Uterus (tissue), 4 donors: ENCODE measurements at places on chromosomes 16 and 17. TPM values are rescaled to one million over a fixed set of nuclear protein-coding genes. Genes with fewer than 3 reads are reported as not detected.

ACSM5 gene
- total RNA-seq = not detected

NTHL1 gene
- 24.3 TPM for total RNA-seq

SLC22A31 gene
- total RNA-seq = not detected

ZNF597 gene
- total RNA-seq = 3.4 TPM

DHRS13 gene
- total RNA-seq = 17.4 TPM

KRT28 gene
- not detected for total RNA-seq

TNFRSF17 gene
- total RNA-seq = not detected

SHBG gene
- total RNA-seq = not detected

KRT222 gene
- total RNA-seq = not detected

LDHD gene
- total RNA-seq = 2.3 TPM

OTOP3 gene
- not detected for total RNA-seq

AANAT gene
- not detected for total RNA-seq

SULT1A3 gene
- total RNA-seq = 5.4 TPM

SDK2 gene
- total RNA-seq = not detected

PRSS22 gene
- total RNA-seq = 0.46 TPM

CARD14 gene
- total RNA-seq = 0.43 TPM

KRTAP2-1 gene
- total RNA-seq = not detected

UBALD1 gene
- 2.8 TPM for total RNA-seq

EME1 gene
- total RNA-seq = not detected

SARM1 gene
- 12.0 TPM for total RNA-seq

HEATR9 gene
- total RNA-seq = not detected

SLC13A5 gene
- total RNA-seq = 0.61 TPM

TBX21 gene
- total RNA-seq = not detected

UBALD2 gene
- total RNA-seq = 14.4 TPM

C16orf54 gene
- total RNA-seq = 0.97 TPM

KRT16 gene
- total RNA-seq = not detected

TBX2 gene
- total RNA-seq = 40.5 TPM

TRPV3 gene
- 0.88 TPM for total RNA-seq

VAT1L gene
- 0.34 TPM for total RNA-seq

PYCARD gene
- 22.5 TPM for total RNA-seq

LITAFD gene
- total RNA-seq = not detected

MT3 gene
- total RNA-seq = not detected

TBC1D3C gene
- total RNA-seq = not detected

RAMP2 gene
- 28.7 TPM for total RNA-seq

SSTR5 gene
- not detected for total RNA-seq

SMIM5 gene
- total RNA-seq = not detected

KRTAP9-2 gene
- not detected for total RNA-seq

ABCC11 gene
- not detected for total RNA-seq

TP53TG3B gene
- not detected for total RNA-seq

TMEM235 gene
- total RNA-seq = not detected

PRSS36 gene
- not detected for total RNA-seq

SOX15 gene
- 7.3 TPM for total RNA-seq

ABCA5 gene
- 26.8 TPM for total RNA-seq

CLEC19A gene
- not detected for total RNA-seq

KRT33B gene
- total RNA-seq = not detected

SLFN14 gene
- 0.76 TPM for total RNA-seq

PRPF8 gene
- total RNA-seq = 123 TPM
